Foreskin fibroblast (primary cell): ENCODE measurements at places on chromosomes 2 and 18.

- peak; percentile 51 for DNase-seq
Observed at GRCh38 chr2:179596018-179596417, 265.4 kb downstream of the ZNF385B start.

DNA sequence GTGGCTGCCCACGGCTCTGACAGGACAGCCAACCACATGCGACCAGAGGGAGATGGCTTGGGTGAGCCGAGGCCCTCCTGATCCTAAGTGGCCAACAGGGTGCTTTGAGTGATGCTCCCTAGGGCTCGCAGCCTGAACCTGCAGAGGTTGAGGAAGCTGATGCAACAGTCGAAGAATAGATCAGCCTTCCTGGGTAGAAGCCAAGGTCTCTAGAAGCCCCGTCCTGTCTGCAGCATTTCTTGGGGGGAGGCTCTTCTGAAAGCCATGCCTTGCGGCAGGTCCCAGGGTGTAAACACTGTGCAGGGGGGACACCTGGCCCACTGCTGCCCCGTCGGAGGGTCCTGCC is 136.4 kb downstream of the HDAC4 start:
- no peak for DNase-seq

- DNase-seq: no peak
Observed at GRCh38 chr2:173763641-173764040, 201.5 kb downstream of the SP3 start.

DNA sequence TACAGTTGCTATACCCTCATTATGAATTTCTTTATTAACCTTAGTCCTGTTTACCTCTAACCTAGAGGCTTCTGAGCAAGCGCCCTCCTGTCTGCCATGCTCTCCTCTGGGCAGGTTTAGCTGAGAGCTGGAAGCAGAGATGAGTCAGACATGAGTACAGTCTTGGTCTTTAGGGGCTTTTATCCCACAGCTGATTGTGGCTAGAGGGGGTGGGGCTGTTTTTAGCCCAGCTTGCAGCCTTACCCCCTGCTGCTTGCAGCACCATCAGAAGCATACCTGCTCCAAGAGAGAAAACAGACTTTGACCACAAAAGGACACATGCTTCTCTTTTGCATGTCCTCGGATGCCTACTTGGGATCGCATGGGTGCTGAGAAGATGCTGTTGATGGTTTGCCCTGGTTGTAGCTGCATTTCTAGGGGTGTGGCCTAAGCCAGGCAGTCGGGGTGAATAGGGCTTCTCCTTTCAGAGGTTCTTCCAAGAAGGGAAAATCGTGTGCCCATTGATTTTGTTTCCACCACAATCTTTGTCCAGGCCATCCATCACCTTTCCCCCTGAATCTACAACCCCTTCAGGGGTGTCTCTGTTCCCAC is 115.0 kb upstream of the LGALSL start:
- DNase-seq: peak; percentile 38

DNA sequence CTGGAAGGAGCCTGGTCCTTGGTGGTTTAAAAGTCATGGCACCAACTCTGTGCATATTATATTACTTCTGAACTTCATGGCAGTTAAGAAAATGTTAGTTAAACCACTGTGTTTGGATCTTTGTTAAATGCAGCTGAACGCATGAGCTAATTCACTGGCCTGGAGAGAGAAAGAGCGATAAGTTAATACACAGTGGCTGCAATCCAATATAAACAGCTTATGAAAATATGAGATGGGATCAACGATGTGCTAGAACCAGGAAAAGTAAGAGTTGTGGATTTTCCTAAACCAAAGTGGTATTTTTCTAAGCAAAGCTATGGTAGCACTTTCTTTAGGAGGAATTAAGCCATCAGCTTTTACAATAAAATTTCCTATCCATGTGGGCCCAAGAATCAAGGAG is 326.7 kb downstream of the MTX2 start:
- no peak for DNase-seq

DNA sequence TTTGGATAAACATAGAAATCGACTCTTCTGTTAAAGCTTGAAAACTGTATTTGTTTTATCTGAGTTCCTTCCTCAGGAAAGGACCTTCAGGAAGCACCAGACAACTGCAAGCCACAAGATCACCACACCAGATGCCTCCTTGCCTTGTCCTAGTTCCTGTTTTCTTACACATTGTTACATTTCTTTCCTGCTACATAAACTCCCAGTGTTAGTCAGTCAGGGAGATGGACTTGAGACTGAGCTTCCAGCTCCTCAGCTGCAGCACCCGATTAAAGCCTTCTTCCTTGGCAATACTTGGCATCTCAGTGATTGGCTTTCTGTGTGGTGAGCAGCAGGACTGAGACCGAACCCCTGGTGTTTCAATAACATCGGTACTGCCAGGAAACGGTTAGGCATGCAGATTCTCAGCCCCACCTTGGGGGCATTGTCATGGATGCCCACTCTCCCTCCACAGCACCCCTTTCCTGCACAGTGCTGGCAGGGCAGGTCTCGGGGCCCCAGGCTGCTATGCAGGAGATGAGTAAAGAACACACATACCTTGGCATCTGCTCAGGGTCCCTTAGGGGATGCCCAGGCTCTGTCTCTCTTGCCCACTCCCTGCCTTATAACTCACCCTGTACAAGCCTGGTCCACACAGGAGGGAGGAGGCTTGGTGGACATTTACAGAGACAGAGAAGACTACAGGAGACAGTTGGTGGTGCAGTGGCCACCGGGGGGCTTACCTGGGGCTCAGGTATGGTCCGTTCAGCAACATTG is 32.6 kb downstream of the ANKMY1 start:
- DNase-seq: no peak

GRCh38 chr2:128552141-128552805 is 233.6 kb upstream of the HS6ST1 start:
- DNase-seq: no peak

GRCh38 chr2:206443735-206444527 is 599 bp downstream of the ADAM23 start:
- DNase-seq: peak; percentile 71

GRCh38 chr2:69616755-69617154 is 26.8 kb downstream of the AAK1 start:
- no peak for DNase-seq

DNA sequence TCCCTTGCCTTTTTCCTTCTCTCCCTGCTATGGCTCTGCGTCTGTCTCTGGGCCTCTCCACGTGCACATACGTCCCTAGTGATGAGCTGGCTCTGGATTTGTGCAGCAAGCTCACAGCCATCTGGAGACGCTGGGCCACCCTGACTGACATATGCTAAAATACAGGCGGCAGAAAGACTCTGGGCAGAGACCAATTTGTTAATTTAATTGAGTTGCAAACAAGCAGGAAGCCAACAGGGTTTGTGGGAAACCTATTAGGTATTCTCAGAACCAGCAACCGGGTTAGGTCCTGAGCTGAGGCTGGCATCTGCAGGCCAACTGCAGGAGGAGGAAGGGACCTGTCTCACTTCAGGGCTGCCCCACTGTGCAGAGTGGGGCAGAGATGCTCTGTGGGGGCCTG is 53.5 kb upstream of the SMAD2 start:
- DNase-seq: no peak

- no peak for DNase-seq
Observed at GRCh38 chr2:108923019-108923700, 65.9 kb downstream of the EDAR start.

DNA sequence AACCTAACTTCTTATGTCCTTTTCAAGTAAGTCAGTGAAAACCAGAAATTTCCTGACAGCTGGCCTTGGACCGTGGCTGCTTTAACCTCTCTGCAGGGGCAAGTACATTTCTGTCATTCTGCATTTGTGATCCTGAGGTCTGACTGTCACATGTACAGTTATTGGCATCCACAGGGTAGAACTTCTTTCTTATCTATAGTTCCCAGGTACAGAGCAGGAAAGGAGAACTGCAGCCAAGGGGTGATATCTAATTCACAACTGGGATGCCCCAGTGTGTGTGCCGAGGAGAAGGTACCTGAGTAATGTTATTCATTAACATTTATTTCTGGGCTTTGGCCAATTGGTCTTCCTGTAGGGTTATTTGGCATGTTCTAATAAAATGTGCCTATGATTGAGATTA is 468.9 kb downstream of the PARD3B start:
- no peak for DNase-seq

DNA sequence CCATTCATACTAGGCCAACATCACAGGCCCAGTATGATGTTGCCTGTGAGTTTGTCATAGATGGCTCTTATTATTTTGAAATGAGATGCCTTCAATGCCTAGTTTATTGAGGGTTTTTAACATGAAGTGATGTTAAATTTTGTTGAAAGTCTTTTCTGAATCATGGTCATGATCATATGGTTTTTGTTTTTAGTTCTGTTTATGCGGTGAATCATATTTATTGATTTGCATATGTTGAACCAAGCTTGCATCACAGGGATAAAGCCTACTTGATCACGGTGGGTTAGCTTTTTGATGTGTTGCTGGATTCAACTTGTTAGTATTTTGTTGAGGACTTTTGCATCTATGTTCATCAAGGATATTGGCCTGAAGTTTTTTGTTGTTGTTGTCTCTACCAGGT is 195.8 kb upstream of the FN1 start:
- no peak for DNase-seq

- no peak for DNase-seq
Observed at GRCh38 chr18:77607087-77607486, 357.4 kb downstream of the GALR1 start.

DNA sequence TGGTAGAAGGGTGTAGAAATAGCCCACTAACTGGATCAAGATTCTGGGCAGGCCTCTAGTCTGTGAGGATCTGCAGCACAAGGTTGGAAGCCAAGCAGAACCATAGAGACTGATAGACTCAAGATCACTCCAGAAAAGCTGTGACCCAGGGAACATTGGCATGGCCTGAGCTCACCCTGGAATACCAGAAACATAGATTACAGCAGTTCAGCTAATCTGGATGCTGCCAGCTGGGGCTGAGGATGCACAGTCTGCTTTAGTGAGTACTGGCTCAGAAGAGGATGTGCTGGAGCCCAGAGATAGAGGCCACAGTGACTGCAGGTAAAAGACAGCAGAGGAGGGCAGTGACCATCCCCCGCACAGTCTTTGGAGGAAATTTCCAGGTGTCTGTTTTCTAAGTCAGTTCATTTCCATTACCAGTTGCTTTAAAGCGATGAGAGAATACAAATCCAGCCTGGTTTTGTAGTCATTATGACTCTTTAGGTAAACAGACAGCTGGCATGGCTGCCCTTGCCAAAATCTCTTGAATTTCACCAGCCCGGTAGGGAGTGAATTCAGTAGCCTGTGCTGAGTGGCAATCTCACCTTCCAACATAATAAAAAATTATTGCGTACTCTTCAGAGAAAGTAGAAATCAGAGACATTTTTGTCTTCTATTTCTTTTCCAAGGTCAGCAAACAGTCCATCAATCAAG is 119.2 kb downstream of the ANTXR1 start:
- no peak for DNase-seq

DNA sequence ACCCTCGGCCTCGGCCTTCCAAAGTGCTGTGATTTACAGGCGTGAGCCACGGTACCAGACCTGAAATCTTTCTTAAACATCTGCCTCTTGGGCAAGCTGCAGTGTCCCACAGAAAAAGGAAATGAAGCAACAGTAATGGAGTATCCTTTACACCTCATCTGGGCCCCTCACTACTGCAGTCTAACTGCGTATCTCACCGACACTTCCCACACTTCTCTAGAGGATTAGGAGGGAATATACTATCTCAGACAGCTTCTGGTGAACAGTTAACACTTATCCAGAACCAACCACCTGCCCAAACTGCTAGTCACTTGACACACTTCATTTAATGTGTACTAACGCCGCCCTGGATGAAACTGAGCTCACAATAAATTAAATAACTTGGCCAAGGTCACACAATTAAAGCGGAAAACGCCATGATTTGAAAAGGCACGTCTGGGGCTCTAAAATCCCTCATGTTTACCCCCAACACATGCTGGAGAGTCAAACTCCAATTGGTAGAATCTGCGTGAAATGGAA is 993 bp downstream of the COX7A2L start:
- peak; percentile 64 for DNase-seq
